ENCODE measurements at places on chromosomes 16 and 17.

- no peak for DNase-seq
Observed at GRCh38 chr16:14510939-14511799, 118.9 kb downstream of the PARN start.

GRCh38 chr17:3911271-3912053, 4.8 kb downstream of the P2RX1 start:
- no peak for DNase-seq

DNA sequence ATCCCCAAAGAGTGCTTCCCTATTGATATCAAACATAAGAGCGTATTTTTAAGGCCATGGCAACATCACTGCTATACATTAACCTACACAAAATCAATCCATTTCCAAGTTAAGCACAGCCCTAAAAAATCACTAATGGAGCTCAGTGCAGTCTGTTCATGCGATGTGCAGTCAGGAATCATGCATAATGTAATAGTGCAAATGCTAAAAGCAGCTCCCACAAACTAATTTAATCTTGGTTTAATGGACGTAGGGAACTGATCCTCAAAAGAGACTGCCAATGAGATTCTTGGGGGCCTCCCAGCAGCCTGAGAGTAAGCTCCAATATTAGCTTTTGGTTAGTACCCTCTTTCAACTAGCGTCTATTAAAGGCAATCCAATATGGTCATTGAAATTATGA, 245.9 kb downstream of the TOX3 start:
- no peak for DNase-seq

DNA sequence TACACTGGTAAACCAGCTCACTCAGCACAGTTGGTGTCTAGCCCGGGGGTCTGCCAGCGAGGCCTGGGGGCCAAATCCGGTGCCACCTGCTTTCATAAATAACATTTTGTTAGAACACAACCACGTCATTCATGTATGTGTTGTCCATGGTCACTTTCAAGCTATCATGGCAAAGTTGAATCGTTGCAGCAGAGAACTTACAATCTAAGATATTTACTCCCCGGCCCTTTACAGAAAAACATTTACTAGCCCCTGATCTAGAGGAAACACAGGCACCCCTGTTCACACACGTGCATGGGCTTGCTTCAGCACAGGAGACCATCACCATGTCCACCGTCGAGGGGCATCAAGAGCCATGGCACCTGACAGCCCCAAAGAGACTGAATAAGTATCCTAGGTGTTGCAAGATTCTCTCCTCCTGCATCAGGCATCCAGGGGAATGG, 111.4 kb upstream of the DNAH9 start:
- DNase-seq, result no peak

DNA sequence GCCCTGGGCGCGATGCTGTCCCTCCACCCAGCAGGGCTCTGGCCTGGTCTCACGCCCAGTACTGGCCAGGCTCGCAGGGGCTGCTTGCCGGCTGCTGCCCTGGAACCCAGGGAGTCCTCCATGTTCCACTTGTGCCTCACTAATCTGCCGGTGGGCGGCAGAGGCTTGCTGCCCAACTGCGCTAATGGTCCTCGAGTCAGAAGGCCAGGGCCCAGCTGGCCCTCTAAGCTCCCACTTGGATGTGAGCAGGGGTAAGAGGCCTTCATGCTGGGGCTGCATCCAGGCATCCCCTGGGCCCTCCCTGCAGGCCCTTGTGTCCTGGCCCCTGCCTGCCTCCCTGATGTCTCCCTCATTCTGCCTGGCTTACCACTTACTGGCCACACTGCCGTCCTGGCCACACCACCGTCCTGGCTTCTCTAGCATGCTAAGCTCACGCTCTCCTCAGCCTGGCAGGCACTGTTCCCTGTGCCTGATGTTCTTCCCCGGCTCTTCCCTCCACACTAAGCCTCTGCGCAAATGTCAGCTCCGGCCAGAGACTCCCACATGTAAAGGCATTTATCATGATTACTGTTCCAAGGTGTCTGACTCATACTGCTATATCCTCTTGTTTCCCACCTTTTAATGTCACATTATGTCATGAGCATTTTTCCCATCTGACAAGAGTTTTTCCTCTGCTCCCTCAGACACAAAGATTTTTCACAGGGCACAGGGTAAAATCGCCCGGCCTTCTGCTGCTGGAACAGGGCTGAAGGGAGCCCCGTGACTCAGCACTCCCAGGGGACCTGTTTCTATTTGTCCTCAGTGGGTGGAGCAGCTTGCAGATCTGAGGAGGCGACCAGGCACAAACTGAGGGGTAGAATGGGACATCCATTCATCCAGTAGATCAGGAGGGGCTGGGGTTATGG, 15.9 kb downstream of the B9D1 start:
- no peak for DNase-seq

DNA sequence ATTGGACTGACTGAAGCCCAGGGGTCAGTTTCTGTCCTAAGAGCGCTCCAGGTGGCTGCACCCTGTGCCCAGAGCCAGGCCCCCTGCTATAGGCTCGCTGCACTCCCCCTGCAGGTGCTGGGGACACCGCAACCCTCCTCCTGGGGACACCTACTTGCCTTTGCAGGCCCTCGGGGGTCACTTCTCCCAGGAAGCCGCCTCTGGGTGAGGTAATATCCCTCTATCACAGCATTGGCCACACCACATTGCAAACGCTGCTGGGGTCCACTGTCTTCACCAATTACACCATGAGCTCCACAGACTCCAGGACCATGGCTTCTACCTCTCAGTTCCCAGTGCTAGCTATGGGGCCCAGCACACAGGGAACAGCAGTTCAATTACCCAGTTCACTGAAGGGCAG, 14.9 kb downstream of the USP36 start:
- no peak for DNase-seq

- no peak for DNase-seq
Observed at GRCh38 chr16:49468611-49469310, 95.2 kb downstream of the C16orf78 start.

DNA sequence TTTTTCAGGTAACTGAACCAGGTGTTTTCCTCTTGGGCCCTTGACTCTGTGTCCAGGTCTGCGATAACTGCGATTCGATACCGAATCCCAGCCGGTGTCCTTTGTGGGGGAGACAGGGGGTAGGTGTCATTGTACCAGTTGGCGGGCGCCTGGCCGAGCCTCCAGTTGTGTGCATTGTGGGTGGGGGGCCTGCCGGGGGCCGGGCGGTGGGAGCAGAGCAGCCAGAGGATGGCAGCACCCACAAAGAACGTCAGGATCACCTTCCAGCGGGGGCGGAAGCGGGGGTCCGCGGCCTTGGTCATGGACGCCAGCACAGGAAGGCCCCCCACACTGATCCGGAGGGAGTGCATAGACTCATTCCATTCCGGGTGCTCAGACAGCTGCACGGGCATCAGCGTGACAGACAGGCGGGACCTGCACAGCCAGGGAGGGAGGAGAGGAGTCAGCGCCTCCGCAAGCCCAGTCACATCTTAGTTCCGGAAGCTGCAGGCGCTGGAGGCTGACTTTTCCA, 12.3 kb downstream of the CANT1 start:
- DNase-seq, result no peak

Data from activated CD8-positive, alpha-beta memory T cell treated with anti-CD3 and anti-CD28 coated beads for 4 hours (primary cell).